NCI-H2081 treated with DMSO at 0.1 percent for 48 hours (cell line): ENCODE measurements at places on chromosomes 11 and 22.

- peak; percentile 77 for DNase-seq
Observed at GRCh38 chr11:116312570-116313391, 460.0 kb downstream of the BUD13 start.

GRCh38 chr11:6900327-6900999 lies 8.2 kb upstream of the OR2D2 start:
- no peak for DNase-seq

DNA sequence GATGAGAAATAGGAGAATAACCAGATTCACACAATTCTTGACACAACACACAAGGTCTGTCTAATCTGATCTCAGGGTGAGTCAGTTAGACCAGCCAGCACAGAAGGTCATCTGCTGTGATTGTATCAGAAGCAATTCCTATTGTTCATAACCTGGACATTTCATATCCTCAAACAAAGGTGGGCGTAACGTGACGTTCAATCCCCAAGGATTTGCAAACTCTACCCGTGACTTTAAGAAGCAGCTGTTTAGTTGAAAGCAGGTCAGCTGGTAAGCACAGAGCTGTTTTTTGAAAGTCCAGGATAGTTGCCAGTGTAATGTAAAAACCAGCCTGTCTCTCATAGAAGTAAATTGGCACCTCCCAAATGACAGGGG lies 385.1 kb downstream of the DCDC1 start:
- DNase-seq, result no peak

DNA sequence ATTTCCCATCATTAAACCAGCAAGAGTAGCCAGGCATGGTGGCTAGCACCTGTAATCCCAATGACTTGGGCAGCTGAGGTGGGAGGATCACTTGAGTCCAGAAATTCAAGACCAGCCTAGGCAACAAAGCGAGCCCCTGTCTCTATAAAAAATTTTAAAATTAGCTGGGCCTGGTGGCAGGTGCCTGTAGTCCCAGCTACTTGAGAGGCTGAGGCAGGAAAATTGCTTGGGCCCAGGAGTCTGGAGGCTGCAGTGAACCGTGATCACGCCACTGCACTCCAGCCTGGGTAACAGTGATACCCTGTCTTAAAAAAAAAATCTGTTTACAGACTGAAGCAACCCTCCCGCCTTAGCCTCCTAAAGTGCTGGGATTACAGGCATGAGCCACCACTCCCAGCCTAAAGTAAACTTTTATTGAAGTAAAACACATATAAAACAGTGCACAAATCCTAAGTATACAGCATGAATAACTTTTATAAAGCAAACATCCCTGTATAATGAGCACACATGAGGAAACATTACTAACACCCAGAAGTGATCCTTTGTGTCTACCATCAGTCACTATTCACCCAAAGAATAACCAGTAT lies 12.6 kb downstream of the UCP3 start:
- no peak for DNase-seq

DNA sequence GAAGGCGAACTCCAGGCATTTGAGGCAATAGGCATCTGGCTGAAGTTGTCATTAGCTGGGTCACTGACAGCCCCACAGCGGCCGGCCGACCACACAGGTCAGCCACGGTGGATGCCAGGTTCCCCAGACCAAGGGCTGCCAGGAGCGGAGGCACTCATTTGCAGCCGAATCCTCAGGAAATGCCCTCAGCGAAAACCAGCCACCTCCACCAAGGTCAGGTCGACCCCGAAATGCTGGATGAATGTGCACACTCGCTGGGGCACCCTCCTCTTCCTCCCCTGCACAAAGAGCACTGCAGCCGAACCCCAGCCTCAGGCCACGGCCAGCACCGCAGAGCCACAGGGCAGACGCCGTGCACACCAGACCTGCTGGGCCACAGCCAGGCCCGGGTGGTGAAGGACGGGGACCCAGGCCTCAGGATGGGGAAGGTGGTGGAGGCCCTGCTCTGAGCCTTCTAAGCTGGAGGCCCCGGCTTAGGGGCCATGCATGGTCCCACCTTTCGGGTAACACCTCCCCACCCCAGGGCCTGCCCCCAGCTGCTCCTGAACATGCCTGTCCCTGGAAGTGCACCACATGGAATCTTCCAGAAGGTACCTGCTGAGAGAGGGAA lies 206.0 kb downstream of the BRD1 start:
- no peak for DNase-seq

DNA sequence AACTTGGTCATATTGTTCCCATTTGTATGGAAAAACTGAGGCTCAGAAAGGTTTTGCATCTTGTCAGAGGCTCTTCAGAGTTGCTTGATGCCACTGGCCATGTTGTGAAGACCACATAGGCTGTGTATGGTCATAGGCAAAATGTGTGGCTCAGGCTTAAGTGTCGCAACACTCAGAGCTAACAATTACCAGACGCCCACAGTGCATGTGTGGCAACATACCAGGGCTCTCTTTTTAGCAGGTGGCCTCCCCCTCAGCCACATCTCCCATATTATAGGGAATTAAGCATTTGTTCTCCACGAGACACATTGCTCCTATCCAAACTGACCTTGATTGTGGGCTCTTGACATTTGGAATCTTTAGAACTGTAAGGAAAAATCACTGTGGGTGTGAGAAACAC lies 802.5 kb downstream of the DLG2 start:
- no peak for DNase-seq

GRCh38 chr22:23200898-23201297 lies 20.6 kb downstream of the BCR start:
- no peak for DNase-seq

GRCh38 chr11:65954771-65955170 lies 6.8 kb upstream of the SART1 start:
- no peak for DNase-seq

- no peak for DNase-seq
Observed at GRCh38 chr11:2555336-2555735, 110.5 kb downstream of the KCNQ1 start.

DNA sequence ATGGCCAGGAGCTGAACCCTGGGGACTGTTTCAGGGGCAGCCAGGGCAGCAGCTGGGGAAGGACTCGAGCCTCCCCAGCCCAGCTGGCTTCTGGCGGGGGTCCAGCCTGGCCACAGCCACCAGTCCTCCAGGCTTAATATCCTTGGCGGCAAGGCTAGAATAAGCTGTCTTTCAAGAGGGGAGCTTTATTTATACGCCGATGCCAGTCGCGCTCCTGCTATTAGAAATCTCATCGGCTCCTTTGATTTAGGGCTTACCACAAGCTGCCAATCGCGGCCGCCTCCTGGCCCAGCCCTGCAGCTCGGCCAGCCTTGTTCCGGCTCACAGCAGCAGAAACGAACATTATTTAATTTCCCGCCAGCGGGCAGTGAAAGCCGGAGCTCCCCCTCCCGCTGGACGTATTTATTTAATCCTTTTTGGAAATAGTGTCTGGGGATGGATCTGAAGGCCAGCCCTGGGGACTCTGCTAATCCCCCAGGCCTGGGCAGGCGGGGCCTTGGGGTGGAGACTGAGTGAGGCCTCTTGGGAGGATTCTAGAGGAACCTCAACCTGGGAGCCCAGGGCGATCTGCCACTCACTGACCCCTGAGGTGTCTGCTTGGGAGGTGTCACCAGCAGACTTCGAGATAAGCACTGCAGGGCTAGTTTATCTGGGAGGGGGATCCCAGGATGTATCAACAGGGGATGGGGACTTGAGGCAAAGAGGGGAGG lies 363.1 kb downstream of the MN1 start:
- DNase-seq, result no peak

- DNase-seq, result no peak
Observed at GRCh38 chr11:34653851-34654482, 33.1 kb downstream of the EHF start.

DNA sequence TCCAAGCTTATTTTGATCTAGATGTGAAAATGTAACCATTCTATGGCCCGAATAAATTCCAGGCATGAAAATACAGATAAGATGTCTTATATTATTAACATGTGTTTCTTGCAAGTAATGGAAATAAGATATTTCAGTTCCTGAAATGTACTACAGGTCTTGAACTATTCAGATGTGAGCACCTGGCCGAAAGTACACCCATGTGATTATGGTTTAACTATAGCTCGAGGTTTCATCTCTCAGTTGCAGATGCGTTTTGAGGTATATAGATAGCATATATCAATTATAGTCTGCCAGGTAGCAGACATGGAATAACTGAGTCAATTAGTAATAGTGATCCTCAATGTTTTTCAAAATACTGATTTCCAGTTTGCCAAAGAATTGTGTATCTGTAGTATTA lies 68.3 kb downstream of the DDIAS start:
- no peak for DNase-seq

DNA sequence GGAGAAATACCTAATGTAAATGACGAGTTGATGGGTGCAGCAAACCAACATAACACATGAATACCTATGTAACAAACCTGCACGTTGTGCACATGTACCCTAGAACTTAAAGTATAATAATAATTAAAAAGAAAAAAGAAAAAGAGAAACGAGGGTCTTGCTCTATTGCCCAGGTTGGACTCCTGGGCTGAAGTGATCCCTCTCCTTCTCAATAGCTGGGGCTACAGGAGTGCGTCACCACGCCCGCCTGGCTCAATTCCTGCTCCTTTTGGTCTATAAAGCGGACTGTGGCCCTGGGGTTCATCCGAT lies 521 bp upstream of the PTS start:
- no peak for DNase-seq

DNA sequence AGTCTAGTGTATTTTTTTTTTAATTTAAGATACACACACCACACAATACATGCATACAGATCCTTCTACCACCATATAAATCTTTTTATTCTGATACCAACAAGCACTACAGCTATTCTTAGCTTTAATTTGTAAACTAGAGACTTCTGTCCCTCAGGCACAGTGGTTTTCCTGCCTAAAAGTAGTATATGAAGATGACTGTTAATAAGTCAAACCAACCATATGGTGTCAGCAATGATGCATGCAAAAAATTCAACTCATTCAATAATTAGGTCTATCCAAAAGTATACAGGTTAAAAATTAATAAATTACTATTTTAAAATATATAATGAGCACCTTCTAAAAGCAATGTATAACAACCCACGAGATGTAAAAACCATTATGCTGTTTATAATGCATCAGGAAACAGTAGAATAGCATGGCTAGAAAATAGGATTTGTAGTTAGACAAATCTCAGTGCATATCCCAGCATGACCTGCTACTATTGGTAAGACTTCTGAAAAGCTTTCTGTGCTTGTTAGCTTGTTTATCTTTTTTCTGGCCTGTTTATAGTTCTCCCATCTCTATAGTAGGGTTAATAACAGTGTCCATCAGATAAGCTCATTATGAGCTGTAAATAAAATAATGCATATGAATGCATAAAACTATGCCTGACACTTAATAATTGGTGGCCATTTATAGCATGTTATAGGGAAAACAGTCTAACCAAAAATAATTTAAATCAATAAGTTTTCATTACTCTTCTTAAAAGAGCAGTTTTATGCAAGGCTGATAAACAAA lies 10.2 kb downstream of the RAB38 start:
- DNase-seq, result no peak

DNA sequence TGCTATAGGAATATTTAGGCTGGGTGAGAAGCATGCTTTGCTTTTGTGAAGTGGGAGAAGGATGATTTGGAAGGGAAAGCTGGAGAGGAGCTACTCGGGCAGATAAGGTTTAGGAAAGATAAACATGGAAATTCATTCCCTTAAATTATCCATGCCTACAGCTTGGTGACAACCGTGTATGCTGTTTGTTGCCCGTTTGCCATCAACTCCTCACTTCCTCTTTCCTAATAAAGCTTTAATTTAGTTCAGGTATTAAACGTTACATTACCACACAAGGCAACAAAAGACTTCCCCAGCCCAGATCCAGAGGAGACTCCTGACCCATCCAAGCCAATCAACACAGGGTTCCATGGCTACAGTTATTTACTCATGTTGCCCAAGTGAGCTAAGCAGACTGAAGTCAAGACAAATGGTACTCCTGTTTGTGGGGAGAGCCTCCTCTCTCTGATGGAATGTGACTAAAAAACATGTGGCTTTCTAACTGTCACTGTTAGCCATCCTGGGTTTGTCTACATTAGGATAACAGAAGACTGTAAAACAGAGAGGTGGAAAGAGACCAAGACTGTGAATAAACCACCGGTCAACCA lies 101.7 kb upstream of the GRAMD1B start:
- no peak for DNase-seq

DNA sequence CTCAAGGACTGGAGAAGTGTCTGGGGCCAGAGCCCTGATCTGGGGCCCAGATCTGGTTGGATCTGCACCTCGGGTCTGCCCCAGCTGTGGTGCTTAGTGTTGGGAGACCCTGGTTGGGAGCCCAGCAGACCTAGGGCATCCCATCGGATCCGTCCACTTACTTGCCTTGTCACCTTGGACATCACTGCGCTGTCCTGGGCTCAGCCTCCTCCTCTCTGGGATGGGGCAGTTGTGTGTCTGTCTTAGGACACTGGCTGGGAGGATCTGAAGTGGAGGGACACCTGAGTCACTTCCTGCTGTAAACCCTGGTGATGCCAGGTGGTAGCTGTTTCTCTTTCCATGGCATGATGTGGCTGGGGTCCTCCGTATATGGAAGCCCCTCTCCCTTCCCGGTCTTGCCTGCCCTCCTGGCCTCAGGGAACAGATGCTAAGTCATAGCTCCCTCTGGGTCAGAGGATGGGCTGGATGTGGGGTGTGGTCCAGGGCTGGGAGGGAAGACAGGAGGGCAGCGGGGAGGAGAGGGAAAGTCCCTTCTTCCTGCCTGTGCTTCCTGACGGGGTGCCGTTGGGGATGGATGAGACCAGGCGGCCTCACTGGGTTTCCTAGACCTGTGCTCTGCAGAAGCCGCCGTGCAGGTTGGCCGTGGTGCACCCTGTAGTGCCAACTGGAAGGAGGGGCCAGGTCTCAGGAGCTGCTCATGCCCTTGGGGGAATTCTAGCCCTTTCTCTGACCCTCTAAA lies 12.1 kb upstream of the OMP start:
- DNase-seq, result no peak

DNA sequence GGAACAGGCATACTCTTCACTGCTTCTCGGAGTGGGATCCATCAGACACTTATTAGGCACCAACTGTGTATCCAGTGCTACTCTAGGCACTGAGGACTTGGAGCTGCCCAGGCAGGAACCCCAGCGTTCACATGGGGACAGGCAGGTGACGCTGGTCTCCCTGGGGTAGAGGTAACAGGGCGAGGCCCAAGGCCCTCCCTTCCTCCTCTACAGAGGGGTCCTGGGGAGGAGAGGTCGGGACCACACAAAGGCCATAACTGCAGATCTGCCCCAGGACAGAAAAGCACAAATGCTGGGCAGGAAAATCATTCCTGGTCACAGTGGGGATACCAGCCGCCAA lies 262.2 kb downstream of the BRD1 start:
- no peak for DNase-seq

DNA sequence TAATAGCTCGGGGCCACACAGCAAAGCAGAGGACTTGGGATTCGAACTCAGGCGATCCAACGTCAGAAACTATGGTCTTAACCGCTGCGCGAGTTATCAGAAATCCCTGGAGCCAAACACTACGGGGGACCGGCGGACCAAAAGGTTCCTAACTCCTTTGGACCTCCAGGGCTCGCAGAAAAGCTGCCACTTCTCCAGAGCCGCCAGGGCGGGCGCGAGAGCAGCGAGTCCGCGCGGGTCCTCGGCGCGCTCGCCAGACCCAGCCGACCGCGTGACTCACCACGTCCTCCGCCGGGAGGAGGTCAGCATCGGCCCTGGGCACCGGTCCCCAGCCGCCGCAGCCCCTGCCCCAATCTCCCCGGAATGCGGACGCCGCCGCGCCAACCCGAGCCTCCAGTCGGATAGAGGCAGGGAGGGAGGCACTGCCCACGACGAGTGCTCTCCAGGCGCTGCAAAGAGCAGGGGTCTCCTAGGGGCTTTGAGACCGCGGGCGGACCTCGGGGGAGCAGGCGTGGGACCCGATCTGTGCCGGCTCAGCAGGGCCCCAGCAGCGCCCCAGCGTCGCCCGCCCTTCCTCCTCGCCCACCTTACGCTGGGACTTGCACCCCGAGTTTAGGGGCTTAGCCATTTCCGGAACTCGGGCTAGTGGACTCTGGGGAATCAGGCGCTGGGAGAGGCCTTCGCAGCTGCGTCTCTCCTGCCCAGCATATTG lies 6.2 kb upstream of the ALX4 start:
- no peak for DNase-seq
